ENCODE measurements at places on chromosomes 12 and 14.

DNA sequence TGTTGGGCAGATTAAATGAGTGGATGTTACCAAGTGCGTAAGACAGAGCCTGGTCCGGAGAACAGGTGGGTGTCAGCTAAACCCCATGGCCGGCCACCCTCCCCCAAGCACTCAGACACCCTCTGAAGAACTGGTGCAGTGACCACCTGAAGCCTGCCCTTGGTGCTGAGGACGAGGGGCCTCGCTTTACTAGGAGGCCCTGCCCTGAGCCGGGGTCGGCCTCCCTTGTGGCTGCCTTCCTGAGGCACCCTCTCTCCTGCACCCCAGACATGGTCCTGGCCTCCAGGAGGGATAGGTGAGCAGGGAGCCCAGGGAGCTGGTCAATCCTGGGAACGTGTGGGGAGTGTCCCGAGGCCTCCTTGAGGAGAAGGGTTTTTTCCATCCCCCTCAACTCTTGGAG lies 4.9 kb upstream of the KIF26A start:
- DNase-seq, result peak; percentile 7

DNA sequence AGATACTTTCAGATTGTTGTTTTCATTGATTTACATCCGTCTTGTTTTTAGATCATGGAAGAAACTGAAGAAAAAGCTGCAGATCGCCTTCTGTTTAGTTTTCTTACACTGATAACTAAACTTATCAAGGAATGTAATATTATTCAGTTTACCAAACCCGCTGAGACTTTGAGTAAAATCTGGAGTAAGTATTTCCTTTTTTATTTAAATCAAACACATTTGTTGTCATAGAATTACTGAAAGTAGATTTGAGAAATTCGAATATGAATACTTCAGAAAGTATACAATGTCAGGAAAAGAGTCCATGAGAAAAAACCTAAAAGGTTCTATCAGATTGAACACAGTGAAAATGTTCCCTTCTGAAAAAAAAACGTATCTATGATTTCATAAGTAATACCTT lies 32.0 kb downstream of the ARL1 start:
- no peak for DNase-seq

DNA sequence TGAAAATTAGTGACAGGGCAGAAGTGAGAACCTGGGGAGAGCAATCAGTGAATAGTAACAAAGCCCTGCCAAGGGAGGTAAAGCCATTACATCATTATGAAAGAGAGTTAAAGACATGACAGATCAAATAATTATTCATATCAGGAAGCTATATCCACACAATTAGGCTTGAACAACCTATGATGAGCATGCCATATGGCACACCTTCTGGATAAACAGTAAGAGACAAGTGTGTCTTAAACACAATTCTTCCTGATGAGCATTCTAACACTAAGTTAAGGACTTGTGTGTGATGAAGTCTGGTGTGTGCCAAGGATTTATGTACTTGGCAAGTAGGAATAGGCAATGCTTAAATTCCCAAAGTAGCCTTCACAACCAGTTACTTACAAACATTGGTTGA lies 76.1 kb downstream of the GALNT4 start:
- DNase-seq, result no peak

GRCh38 chr14:50340045-50340444 lies 27.9 kb downstream of the DMAC2L start:
- DNase-seq, result no peak

GRCh38 chr12:93520454-93520853 lies 52.0 kb upstream of the SOCS2 start:
- no peak for DNase-seq

GRCh38 chr14:41606532-41607303 lies at the start of gene LRFN5:
TSS of gene LRFN5 (plus strand) at chr14:41606876.
- peak; percentile 5 for DNase-seq

GRCh38 chr12:9740106-9740750 lies 7.3 kb upstream of the CLECL1 start:
- no peak for DNase-seq

GRCh38 chr14:29390081-29390832 lies 537.4 kb downstream of the PRKD1 start:
- DNase-seq, result no peak

DNA sequence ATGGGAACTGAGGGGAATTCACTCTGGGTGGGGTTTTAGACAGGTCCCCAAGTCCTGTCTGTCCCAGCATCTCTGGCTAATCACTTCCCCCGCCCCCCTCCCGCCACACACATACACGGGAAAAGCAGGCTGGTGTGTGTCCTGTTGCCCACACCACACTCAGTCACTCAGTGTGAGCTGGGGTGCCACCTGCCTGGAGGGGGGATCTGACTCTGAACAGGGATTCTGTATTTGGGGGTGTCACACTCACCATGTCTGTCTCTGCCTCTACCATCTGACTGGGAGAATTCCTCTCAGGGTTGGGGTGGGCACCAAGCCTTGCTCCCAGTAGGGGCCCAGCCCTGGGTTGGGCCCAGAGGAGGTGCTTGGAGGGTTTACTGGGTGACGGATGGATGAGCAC lies 31.1 kb downstream of the SH2B3 start:
- DNase-seq, result no peak

DNA sequence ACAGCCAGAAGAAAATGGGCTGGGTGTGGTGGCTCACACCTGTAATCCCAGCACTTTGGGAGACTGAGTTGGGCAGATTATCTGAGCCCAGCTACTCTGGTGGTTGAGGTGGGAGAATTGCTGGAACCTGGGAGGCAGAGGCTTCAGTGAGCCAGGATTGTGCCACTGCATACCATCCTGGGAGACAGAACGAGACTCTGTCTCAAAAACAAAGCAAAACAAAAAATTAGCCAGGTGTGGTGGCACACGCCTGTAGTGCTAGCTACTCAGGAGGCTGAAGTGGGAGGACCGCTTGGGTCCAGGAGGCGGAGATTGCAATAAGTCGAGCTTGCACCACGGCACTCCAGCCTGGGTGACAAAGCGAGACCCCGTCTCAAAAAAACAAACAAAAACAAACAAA lies 3.8 kb upstream of the EMP1 start:
- DNase-seq, result no peak

DNA sequence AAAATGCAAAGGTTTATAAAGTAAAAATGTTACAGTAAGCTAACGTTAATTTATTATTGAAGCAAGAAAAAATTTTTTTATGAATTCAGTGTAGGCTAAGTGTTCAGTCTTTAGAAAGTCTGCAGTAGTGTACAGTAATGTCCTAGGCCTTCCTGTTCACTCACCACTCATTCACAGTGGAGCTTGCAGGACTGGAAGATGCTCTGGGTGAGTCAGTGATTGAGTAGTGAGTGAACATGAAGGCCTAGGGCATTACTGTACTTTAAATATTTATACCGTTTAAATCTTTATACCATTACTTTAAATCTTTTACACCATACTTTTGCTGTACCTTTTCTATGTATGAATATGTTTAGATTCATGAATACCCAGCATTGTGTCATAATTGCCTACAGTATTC lies 120.3 kb upstream of the SLC38A4 start:
- DNase-seq, result no peak

GRCh38 chr12:5581019-5581418 lies 149.1 kb downstream of the NTF3 start:
- no peak for DNase-seq

DNA sequence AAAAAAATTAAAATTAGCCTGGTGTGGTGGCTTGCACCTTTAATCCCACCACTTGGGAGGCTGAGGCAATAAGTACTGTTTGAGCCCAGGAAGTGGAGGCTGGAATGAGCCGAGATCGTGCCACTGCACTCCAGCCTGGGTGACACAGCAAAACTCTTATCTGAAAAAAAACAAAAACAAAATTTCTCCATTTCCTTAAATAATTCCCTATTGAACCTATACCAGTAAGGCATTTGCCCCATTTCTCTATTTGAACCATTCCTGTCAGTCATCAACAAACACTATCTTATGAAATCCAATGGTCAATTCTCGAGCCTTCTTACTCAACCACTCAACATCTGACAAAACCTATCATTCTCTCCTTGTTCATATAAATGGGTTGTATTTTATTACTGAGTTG lies 14.7 kb downstream of the SLC2A14 start:
- no peak for DNase-seq

DNA sequence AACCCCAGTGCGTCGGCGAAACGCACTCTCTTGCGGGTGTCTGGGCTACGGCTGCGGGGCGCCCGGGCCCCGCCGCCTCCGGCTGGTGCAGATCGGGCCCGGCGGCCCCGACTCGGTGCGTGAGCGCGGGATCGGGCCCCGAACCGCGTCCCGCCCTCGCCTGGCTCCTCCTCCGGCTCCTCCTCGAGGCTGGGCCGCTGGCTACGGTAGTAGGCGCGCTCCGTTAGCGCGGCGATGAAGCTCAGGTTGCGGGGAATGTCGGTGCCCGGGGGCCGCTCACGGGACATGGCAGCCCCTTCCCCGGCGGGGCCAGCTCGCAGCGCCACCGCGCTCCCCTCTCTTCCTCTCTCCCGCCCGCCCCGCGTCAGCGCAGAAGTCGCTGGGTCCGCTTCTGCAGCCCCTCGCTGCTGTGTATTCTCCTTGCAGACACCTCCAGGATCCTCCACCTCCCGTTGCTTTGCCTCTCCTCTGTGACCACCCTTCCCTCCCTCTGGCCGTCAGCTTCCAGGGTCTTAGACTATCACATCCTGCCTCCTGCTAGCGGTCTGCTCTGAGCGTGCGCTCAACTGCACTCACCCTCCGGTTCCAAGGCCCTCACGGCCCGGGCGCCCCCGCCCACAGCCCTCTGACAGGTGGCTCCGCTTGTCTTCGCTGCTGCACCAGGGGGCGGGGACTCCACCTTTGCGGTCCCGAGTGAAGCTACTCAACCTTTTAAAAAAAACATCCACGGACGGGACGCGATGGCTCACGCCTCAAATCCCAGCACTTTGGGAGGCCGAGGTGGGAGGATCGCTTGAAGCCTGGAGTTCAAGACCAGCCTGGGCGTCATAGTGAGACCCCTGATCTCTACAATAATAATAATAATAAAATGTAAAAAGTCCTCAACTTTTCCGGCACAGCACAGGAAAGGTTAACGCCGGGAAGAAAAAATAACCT lies at the start of gene PPP1R3E:
Gene PPP1R3E (minus strand): TSS at position 570 of the 936 bp plus-strand sequence. CDS start 283 bp downstream, at position 287.
- DNase-seq, result peak; percentile 72

- no peak for DNase-seq
Observed at GRCh38 chr14:77825895-77826519, 26.1 kb downstream of the ADCK1 start.

DNA sequence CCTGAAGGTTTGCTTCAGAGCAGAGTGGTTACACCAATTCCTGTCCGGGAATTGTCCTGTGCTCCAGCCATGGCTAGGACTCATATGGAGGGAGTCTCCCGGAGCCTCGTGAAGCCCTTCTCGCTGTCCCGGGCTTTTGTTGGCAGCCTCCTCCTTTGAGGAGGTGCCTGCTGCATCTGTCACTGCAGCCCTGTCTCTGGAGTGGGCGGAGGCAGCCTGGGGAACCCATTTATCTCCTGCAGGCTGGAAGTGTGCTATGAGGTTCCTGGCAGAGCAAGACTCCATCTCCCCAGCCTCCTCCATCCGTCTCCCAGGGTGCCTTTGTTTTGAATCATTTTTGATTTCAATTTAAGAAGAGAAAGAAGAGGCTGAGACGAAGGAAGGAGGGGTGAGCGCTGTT lies 355.3 kb downstream of the GLT1D1 start:
- no peak for DNase-seq

DNA sequence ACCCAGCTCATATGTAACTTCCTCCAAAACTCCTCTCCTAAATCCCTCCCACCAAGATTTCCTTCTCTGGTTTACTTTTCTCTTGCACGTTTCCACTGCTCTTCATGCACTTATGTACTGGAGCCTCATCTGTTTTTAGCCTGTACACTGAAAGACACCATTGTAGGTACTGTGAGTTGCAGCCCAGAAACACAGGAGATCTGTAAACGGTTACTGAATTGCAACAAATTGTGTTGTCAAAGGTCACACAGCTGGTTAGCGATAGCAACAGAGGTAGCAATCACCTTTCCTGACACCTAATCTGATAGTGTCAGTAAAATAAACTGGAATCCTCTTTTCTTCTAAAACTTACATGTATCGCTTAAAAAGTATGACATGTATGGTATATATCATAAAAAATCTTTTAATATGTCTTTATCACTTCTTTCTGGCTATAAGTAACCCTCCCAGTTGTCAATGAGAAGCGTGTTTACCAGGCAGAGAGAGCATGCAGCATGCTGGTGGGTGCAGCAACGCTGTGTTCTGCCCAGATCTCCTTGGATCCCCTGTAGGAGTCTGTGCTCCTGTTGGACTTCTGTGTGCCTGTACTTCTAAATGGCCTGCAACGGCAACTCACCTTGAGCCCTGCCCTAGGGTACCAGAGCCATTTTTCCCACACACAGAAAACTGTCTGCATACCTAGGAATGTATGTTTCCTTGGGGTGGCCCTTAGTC lies 121.5 kb upstream of the CPM start:
- DNase-seq, result no peak

GRCh38 chr14:66508846-66509621 lies 1.1 kb downstream of the GPHN start:
- peak; percentile 55 for DNase-seq

DNA sequence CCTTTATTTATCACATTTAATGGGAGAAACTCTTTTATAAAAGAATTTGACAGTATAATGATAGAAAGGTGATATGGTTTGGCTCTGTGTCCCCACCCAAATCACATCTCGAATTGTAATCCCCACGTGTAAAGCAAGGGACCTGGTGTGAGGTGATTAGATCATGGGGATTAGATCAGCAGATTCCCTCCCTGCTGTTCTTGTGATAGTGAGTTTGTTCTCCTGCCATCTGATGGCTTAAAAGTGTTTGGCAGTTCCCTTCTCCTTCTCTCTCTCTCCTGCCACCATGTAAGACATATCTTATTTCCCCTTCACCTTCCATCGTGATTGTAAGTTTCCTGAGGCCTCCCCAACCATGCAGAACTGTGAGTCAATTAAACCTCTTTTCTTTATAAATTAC lies 1110.3 kb downstream of the FLRT2 start:
- DNase-seq, result no peak

- no peak for DNase-seq
Observed at GRCh38 chr14:20375471-20375870, 32.0 kb downstream of the PARP2 start.

- no peak for DNase-seq
Observed at GRCh38 chr12:111488271-111488670, 82.5 kb downstream of the SH2B3 start.

DNA sequence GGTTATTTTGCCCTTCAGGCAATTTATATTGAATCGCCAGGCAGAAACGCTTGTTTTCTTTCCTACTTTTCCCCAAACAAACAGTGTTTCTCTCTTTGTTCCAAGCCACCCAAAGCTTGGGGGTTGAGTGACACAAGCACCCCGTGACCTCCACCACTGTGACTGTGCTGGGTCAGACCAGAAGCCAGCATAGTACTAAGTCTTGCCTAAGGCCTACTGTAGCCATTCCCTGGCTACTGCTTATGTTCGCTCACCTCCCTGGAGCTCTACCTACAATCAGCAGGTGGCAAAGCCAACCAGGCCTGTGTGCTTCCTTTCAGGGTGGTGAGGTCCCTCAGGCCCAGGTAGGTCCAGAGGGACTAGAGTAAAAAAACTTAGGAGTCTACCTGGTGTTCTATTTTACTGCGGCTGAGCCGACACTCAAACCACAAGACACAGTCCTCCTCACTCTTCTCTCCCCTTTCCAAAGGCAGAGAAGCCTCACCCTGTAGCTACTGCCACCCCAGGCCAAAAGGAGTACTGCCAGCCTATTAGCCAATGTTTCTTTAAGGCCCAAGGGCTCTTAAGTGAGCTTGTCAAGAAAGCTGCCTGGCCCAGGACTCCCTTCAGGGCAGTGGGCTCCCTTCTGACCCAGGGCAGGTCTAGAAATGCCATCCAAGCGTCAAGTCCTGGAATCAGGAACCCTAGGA lies 411.8 kb upstream of the MIS18BP1 start:
- peak; percentile 19 for DNase-seq

Data from BE2C (cell line).